ENCODE measurements at places on chromosomes 7 and 10.

DNA sequence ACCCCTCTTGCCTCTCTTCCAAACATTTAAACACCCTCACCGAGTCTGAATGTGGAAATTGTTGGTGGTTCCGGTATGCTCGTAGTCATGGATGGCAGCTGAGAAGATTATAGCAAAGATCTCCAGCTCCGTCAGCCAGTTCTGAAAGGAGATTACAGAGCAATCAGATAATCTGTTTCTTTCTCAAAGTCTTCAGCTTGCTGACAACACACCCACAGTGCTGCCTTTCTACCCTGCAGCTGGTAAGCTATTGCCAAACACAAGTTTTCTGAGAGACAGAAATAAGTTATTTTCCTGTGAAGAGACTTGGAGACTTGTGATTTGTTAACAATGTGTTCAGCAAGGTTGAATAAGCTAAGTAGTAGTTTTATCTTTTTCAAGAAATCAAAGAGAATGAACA lies 163.6 kb downstream of the PPP1R17 start:
- DNase-seq = no peak

DNA sequence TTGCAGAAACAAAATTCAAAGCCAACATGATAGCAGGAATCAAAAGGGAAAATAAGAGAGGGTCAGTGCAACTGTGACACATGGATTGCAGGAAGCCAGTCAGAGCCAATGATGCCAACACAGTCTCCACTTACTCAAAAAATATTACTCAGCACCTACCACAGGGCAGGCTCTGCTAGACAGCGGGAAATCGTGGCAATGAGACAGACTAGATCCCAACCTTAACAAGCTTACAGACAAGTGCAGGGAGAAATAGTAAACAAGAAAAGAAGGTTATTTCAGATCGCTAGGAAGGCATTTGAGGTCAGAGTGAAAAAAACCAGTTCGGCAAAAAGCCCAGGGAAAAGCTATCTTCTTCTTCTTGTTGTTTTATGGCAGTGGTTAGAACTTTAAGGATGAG lies 45.2 kb upstream of the NPFFR1 start:
- no peak for DNase-seq

DNA sequence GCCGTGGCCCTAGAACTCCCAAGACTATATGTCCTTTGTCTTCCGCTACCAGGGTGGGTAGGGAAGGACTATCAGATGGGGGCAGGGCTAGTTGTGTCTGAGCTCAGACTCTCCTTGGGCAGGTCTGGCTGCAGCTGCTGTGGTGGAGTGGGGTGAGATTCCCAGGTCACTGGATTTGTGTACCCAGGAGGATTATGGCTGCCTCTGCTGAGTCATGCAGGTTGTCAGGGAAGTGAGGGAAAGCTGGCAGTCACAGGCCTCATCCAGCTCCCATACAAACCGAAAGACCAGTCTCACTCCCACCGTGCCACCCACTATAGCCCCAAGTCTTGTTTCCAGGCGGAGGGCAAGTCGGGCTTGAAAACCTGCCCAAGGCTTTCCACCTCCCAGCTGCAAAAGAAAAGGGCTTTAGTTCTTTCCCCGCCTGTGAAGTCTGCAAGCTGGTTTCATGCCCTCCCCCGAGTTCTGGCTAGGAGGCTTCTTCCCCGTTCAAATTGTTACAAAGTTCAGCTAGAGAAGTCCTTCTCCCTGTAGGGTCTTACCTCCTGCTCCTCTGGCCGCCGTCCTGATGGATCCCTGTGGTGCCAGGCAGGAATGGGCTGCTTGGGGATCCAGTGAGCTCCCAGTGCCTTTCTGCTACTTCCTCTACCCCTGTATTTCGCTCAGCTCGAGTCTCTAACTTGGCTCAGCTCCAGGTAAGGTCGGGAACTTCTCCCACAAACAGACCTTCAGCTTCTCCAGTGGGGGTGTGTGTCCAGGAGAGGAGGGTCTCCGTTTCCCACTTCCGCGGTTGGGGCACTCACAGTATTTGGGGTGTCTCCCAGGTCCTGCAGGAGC lies 106.8 kb upstream of the FGL2 start:
- DNase-seq = no peak

DNA sequence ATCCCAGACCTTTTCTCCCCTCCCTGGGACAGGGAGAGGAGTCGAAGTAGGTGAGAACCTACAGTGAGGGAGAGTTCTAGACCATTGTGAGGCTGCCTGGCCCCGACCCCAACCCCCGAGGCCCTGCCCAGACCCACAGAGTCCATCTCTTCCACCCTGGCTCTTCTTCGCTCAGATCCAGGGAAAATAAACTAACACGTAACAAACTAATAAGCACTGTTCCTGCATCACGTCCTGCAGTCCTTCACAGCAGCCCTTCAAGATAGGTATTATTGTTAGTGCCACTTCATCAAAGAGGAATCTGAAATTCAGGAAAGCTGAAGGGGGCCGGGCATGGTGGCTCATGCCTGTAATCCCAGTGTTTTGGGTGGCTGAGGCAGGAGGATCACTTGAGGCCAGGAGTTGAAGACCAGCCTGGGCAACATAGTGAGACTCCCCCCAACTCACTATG lies at the start of gene SPACDR:
TSS of gene SPACDR (minus strand) at position 51 of the 451 bp plus-strand sequence. CDS start 235 bp downstream, outside the sequence.
- DNase-seq = no peak

- no peak for DNase-seq
Observed at GRCh38 chr7:506921-507622, 12.6 kb downstream of the PDGFA start.

GRCh38 chr10:19046679-19047078 lies 1.9 kb upstream of the MALRD1 start:
- DNase-seq = no peak

DNA sequence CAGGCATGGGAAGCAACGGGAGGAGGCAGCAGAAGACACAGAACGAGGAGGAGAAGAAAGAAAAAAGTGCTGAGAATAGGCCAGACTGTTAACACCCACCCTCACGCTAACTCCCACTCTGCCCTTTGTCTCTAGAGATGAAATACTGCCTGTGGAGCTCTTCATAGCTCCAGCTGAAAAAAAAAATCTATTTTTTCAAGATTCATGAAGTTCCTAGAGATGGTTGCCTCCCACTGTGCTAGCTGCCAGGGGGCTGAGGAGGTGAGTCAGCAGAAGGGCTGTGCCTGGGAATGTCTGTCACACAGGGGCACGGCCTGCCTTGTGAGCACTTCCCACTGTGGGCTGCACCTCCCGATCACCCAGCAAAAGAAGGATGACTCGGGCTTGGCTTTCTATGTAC lies 144.5 kb downstream of the RNF216 start:
- DNase-seq = no peak

- no peak for DNase-seq
Observed at GRCh38 chr10:113027574-113028455, 77.8 kb downstream of the TCF7L2 start.

GRCh38 chr7:1809070-1809469 lies 139.0 kb downstream of the ELFN1 start:
- no peak for DNase-seq

DNA sequence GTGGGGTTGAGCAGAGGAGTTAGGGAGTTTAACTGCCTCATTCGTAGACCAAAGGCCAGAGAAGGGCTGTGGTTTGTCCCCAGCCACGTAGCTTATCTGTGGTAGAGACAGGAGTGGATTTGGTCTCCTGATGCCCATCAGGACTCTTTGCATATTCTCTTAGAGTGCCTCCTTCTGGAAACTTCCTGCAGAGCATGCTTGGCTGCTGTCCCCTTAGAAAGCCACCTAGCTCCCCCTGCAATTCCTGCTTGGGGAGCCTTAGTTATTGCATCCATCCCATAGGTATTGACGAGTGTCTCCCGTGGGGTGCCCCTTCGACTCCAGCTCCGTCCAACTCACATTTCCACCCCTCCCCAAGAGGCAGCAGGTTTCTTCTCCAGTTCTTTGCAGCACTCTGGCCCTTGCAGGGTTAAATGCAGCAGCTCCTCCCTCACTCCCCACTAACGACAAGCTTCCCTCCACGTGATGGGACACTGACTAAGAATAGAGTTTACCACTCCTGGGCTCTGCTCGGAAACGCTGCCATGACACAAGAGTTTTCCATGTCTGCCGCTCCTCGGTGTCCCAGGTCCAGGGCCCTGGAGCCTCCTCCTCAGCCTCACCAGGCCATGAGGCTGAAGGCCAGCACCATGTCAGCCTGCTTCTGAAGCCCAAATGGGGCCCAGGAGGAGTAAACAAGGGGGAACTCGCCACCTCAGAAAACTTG lies 147.8 kb upstream of the UNC5B start:
- no peak for DNase-seq

DNA sequence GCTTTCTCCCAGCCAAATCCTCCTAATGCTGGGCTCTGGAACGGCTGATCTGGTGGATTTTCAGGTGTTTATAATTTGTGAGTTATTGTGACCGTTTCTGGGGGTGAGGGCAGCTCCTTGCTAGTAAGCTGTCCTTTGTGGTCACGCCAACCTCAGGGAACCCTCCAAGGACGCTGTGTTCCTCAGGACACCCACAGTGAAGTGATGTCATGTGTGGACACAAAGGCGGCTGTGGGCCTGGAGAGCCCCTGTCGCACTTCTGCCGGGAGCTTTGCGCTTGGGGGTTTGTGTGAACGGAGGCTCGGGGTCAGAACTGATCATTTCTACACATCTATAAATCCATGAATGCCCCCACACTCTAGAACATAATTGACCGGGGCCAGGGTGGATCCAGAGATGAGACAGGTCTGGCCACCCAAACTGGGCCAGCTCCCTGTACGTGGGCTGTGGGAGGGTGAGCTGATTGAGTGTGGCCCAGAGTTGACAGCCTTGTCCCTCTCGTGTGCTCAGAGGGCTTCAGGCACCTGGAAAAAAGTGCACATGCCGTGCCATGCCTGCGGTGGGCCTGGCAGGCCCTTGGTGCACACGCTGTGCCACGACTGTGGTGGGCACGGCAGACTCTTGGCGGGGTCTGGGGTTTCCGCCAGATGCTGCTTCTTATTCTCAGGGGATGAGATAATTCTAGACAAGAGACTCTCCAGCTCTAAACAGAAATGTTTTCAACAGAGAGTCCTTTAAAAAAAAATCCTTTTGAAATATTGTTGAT lies 130.2 kb downstream of the VIPR2 start:
- DNase-seq = no peak

- no peak for DNase-seq
Observed at GRCh38 chr10:131549116-131549515, 237.6 kb upstream of the TCERG1L start.

DNA sequence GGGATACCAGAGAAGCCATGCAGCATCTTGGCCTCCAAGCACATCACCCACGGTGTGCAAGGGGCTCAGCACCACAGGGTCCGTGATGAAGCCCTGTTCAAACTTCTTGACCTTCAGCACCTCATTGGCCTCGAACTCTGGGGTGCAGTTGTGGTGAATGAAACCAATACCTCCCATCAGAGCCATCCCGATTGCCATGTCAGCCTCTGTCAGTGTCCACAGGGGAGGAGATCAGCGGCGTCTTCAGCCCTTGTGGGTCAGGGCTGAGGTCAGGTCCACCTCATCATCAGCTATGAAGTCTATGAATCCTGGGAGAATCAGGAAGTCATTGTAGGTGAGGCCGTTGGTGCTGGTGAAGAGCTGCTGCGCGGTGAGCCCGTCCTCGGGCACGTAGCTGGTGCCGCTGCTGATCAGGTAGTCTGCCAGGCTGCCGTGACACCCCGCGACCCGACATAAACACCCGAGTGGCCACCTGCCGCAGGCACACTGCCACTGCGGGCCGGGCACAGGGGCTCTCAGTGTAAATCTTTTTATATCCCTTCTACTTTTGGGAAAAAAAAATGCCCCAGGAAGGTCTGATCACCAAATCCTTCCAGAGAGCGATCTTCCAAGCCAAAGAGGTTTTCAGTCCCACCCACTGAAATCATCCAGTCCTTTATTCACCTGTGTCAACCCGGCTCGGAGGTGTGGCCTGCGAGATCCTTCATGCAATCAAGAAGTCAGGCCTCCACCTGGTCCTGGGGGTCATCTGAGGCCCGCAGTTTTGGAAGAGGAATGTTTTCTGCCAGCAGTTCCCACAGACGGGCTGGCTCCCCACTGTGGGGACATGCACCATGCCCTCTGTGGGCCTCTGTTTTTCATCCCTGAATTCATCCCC lies 144.1 kb upstream of the KCNMA1 start:
- DNase-seq = no peak

GRCh38 chr10:23155169-23155568 lies 36.9 kb upstream of the PTF1A start:
- no peak for DNase-seq

DNA sequence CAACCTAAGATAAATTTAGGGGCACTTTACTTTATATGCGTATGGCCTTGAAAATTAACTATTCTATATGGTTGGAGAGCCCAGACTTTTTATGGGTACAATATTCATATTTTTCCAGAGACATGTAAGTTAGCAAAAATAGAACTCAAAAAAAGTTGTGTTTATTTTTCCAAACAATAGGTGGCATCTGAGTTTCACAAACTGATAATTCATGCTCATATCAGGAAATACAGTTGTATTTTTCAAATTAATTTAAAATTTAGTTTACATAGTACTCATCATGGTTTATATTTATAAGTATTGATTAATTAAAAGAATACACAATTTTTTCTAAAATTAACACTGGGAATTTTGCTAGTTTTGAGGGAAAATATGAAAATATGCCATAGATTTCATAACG lies 34.6 kb downstream of the ANKRD7 start:
- DNase-seq = no peak

- DNase-seq = no peak
Observed at GRCh38 chr7:30836991-30837390, 65.8 kb downstream of the MINDY4 start.

DNA sequence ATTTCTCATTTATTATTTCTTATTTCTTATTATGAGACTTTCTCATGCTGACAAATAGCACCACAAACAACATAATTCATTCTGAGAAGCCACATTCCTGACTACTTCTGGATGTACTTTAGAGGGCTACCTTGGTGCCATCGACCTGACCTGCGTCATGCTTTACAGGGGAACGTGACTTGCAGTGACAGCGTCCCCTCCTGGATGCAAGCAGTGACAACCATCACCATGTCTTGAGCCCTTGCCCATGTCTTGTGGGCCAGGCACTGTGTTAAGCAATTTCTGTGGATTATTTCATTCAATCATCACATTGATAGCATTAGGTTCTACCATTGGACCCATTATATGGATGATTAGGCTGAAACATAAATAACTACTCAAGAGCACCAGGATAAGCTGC lies 137.0 kb downstream of the ANK3 start:
- DNase-seq = no peak

DNA sequence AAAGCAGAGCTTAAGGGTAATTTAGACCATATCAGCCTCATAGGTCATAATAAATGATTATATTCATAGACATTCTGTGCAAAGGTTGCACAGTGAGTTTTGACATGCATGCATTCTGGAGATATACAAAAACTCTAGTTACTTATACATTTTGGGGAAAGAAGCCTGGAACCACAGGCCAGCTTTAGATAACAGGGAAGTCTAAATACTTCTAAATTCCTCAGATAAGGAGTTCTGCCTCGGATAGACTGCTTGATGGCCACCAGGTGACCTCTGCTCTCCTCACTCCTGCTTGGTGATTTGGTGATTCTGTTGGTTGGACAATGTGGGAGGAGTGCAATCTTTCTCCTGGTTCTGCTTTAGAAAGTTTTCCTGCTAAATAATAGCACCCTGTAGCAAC lies 77.9 kb downstream of the SGMS1 start:
- no peak for DNase-seq

GRCh38 chr10:98134431-98135221 lies at the start of gene R3HCC1L:
TSS of gene R3HCC1L (plus strand) at chr10:98134657. CDS start at chr10:98208115, 73,458 bp downstream.
- DNase-seq = peak; percentile 90

- DNase-seq = no peak
Observed at GRCh38 chr10:82949816-82950575, 1075.0 kb downstream of the NRG3 start.
